GM12878 (cell line): ENCODE measurements at places on chromosomes 3 and 15. TPM values are rescaled to one million over a fixed set of nuclear protein-coding genes. Genes with fewer than 3 reads are reported as not detected.

The LDHAL6B gene
- not detected in 2 replicates for total RNA-seq

The SNTN gene
- total RNA-seq, result not detected in 2 replicates

The GSK3B gene
- total RNA-seq, result 43.9 and 44.5 TPM in 2 replicates

The STAB1 gene
- total RNA-seq, result 0.35 and 0.46 TPM in 2 replicates

The LOXL1 gene
- total RNA-seq, result 0.11 and 0.15 TPM in 2 replicates

The NR1I2 gene
- total RNA-seq, result 0.90 and 0.96 TPM in 2 replicates

The SCG5 gene
- total RNA-seq, result 0.53 and 0.62 TPM in 2 replicates

The DUOXA2 gene
- total RNA-seq, result not detected in 2 replicates

The SLC22A13 gene
- 0.13 TPM in 1 of 2 replicates, not detected in the other for total RNA-seq

GRCh38 chr3:194064380-194065332 lies 71.3 kb upstream of the HES1 start:
- H3K27me3 ChIP-seq, result no peaks in the 10 kb centered on the region
- no peaks in the 10 kb centered on the region for H3K4me1 ChIP-seq
- no peak for DNase-seq
- no peak overlapping the region for H3K27ac ChIP-seq
- H3K36me3 ChIP-seq, result no peaks in the 10 kb centered on the region

- H3K27ac ChIP-seq, result no peak overlapping the region; the same call in 1 of the 2 replicates
- H3K4me1 ChIP-seq, result peaks cover 19% of the 10 kb centered on the region
- no peaks in the 10 kb centered on the region for H3K27me3 ChIP-seq
These were observed 33.8 kb downstream of the SLC9A9 start for GRCh38 chr3:143814443-143814889.

- no peak for DNase-seq
- no peaks in the 10 kb centered on the region for H3K4me1 ChIP-seq
- 0 out of 2 replicates have a peak, but pooled peaks cover 2% of the 10 kb centered on the region for H3K27me3 ChIP-seq
- no peaks in the 10 kb centered on the region for H3K36me3 ChIP-seq
- H3K4me3 ChIP-seq, result no peak overlapping the region
- H3K27ac ChIP-seq, result no peak overlapping the region
These were observed 267.1 kb downstream of the XXYLT1 start for GRCh38 chr3:195003893-195004289.

- H3K27me3 ChIP-seq, result no peaks in the 10 kb centered on the region
- no peaks in the 10 kb centered on the region for H3K36me3 ChIP-seq
- H3K4me1 ChIP-seq, result peaks cover 13% of the 10 kb centered on the region
- H3K4me3 ChIP-seq, result no peak overlapping the region
- DNase-seq, result no peak
- no peak overlapping the region for H3K27ac ChIP-seq
These were observed 26.8 kb upstream of the SEMA4B start for GRCh38 chr15:90174140-90174875.

GRCh38 chr3:45464336-45465170 lies 76.2 kb downstream of the LARS2 start:
- no peak for DNase-seq
- H3K4me1 ChIP-seq, result peaks cover 12% of the 10 kb centered on the region
- no peak overlapping the region for H3K4me3 ChIP-seq
- H3K27me3 ChIP-seq, result no peaks in the 10 kb centered on the region

DNA sequence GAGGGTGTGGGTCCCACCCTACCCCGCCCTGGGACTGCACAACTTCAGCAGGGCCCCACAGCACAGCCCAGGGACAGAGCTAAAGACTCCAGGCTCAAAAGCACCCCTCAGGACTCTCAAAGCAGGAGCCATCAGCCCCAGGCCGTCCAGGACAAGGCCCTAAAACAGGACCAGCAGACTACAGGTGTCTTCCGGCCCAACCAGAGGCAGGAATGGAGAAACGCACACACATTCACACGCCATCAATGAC lies 26.1 kb downstream of the ATRIP start:
- H3K27me3 ChIP-seq, result no peaks in the 10 kb centered on the region
- peaks cover 35% of the 10 kb centered on the region for H3K4me1 ChIP-seq
- H3K4me3 ChIP-seq, result peak overlapping the region; percentile 71
- peak overlapping the region; percentile 100 for H3K27ac ChIP-seq

GRCh38 chr15:23854912-23855659 lies 168.0 kb upstream of the NDN start:
- H3K4me1 ChIP-seq, result no peaks in the 10 kb centered on the region
- H3K27me3 ChIP-seq, result no peaks in the 10 kb centered on the region
- H3K27ac ChIP-seq, result no peak overlapping the region
- no peak overlapping the region for H3K4me3 ChIP-seq
- no peaks in the 10 kb centered on the region for H3K36me3 ChIP-seq
- no peak for DNase-seq

DNA sequence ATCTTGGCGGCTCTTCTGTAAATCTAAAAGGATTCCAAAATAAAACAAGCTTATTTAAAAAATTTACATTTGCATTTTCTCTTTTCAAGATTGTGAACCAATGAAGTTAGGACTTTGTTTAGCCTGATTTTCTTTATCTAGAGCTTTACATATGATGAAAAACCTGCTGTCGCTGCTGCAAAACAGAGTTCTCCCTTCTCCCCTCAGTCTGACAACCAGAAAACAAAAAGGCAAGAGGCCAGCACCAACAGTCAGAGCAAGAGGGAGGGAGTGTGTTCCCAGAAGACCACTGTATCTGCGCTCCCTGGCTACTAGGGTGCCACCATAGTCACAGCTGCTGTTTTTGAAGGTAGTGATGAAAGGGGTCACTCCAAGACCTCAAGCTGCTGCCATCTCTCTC lies 33.1 kb upstream of the NEO1 start:
- no peaks in the 10 kb centered on the region for H3K36me3 ChIP-seq
- H3K4me3 ChIP-seq, result no peak overlapping the region
- no peak for DNase-seq

DNA sequence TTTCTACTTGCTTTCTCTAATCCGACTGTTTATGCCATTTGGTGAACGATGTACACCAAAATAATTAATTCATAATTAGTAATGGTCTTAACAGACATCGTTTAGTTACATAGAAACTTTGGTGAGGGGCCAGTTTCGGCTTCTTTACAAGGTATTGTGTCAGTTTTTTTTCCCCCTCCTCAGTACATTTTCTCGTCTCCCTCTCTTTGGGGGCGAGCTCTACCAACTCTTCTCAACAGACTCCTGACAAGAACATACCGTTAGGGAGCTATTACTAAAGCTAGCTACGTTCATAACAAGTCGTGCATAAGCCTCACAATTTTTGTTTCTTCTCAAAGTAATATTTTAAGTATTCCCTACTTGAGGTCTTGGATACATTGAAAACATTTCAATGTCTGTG lies 1.4 kb downstream of the U2SURP start:
- H3K36me3 ChIP-seq, result no peaks in the 10 kb centered on the region
- H3K4me3 ChIP-seq, result peak overlapping the region; percentile 88
- H3K27ac ChIP-seq, result peak overlapping the region; percentile 89
- H3K4me1 ChIP-seq, result peaks cover 4% of the 10 kb centered on the region; the same call in 1 of the 2 replicates
- DNase-seq, result no peak

DNA sequence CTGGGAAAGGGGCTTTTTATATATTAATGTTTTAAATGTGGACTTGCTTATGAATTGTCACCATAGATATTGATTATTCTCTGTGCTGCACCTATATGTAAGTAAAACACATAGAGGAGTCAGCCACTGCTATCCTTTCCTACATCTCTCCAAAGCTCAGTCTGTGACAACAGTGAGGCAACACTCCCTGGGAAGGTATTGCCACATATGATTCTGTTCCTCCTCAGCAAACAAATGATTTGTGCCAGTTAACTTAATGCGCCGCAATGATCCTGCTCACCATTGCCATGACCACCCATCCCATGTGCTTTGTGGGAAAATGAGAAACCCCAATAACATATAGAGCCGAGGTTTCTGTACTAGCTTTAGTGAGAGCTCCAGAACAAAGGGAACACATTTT lies 75.1 kb upstream of the FBN1 start:
- H3K27me3 ChIP-seq, result no peaks in the 10 kb centered on the region
- H3K27ac ChIP-seq, result no peak overlapping the region
- DNase-seq, result no peak
- no peaks in the 10 kb centered on the region for H3K4me1 ChIP-seq
- no peak overlapping the region for H3K4me3 ChIP-seq

DNA sequence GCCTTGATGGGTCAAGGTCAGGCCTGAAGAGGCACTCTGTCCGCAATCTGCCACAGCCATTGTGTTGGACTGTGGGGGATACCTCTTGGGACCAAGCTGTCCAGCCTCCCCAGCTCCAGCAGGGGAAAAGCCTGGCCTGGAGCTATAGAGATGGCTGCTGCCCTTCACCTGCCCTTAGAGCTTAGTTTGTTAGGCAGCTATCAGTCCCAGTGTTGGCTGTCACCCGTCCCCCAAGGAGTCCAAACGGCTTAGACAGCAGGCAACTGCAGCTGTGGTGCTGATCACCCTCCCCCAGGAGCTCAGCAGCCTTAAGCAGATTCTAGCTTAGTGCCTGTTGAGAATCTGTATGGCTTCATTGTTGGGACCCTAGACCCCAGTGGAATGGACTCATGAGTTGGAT lies 180.3 kb downstream of the MYRIP start:
- H3K36me3 ChIP-seq, result no peaks in the 10 kb centered on the region
- H3K27ac ChIP-seq, result no peak overlapping the region
- no peak overlapping the region for H3K4me3 ChIP-seq
- no peak for DNase-seq
- no peaks in the 10 kb centered on the region for H3K4me1 ChIP-seq
- no peaks in the 10 kb centered on the region for H3K27me3 ChIP-seq

GRCh38 chr3:27978440-27978839 lies 256.3 kb upstream of the EOMES start:
- H3K4me1 ChIP-seq, result no peaks in the 10 kb centered on the region
- no peak overlapping the region for H3K27ac ChIP-seq
- no peaks in the 10 kb centered on the region for H3K36me3 ChIP-seq
- no peak for DNase-seq
- no peak overlapping the region for H3K4me3 ChIP-seq

DNA sequence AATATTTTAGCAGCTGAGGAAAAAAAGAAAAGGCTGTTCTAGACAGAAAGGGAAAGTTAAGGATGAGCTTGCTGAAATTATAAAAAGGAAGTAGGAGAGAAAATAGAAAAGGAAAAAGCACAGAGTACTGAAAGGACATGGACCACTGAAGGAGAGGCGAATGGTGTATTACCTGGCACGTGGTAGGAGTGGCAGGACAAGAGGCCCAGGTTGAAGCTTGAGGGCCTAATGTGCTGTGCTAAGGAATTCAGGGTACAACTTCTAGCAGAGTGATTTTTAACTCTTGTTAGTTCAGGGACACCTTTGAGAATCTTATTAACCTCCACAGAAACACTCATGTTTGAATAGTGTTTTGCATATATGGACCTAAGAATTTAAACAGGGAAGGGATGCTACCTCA lies 60.0 kb upstream of the CRTC3 start:
- H3K36me3 ChIP-seq, result peaks cover 31% of the 10 kb centered on the region
- H3K4me3 ChIP-seq, result no peak overlapping the region
- DNase-seq, result no peak
- H3K27ac ChIP-seq, result no peak overlapping the region
- H3K4me1 ChIP-seq, result no peaks in the 10 kb centered on the region

GRCh38 chr3:161500068-161500796 lies 3.6 kb downstream of the OTOL1 start:
- H3K27me3 ChIP-seq, result no peaks in the 10 kb centered on the region
- DNase-seq, result no peak
- H3K27ac ChIP-seq, result no peak overlapping the region

DNA sequence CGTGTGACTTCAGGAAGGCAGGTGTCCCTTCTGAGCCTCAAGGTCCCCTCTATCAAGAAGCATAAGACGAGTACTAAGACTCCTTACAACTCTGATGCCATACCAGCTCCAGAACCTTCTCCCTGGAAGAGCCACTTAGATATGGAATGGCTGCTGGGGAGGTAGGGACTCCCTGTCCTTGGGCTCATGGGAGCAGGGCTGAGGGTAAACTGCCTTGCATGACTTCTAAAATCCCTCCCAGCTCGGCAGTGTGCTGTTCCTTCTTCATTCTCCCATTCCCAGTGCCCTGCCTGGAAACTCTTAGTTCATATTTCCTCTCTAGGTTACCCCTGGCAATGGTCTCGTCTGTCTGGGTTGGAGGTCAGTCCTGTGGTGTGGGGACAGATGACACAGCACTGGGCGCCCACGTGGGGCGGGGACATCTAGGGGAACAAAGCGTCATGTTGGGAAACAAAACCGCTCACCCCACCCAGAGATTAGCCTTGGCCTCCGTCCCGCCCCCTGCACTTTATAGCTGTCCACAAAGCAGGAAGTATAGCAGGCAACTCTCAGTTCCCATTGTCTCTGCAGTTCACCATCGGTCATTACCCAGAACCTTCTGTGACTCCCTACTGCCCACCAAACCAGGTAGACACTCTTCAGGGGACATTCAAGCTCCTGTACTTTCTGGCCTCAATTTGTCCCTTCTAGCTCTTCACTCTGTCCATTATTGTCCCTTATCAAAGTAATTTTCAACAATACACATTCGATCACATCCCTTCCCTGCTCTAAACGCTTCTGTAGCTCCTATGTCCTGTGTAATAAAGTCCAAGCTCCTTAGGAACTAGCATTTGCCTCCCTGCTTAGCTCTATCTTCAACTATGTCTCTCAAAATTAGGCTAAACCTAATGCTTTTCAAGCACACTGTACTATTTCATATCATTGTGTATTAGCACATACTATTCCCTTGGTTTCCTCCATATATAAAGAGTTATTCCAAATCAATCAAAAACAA lies 73.8 kb downstream of the IQSEC1 start:
- H3K4me1 ChIP-seq, result peaks cover 66% of the 10 kb centered on the region
- H3K27me3 ChIP-seq, result no peaks in the 10 kb centered on the region
- H3K36me3 ChIP-seq, result peaks cover 19% of the 10 kb centered on the region
- H3K4me3 ChIP-seq, result no peak overlapping the region
- H3K27ac ChIP-seq, result peak overlapping the region; percentile 63
- no peak for DNase-seq

- H3K27ac ChIP-seq, result no peak overlapping the region
- H3K4me1 ChIP-seq, result no peaks in the 10 kb centered on the region
- H3K4me3 ChIP-seq, result no peak overlapping the region
- H3K27me3 ChIP-seq, result no peaks in the 10 kb centered on the region
- no peak for DNase-seq
These were observed 15.2 kb upstream of the IQCF6 start for GRCh38 chr3:51794206-51794605.

DNA sequence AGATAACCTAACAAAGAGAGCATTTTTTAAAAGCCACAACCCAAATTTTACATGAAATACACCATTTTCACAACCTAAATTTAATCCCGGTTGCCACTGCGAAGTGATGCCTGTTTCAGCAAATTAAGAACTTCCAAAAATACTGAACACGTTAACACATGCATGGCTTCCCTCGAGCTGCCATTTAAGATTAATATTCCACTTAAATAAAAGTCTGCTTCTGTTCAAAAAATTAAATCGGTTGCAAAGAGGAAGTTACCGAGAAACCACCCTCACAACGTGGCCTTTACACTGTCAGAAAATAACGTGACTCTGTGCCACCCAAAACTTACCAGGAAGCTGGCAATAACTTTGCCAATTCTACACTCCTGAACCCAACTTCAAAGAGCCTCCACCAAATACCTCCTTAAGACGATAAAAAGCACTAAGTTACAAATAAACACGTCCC lies 1.2 kb downstream of the TBL1XR1 start:
- H3K4me3 ChIP-seq, result peak overlapping the region; percentile 99
- H3K4me1 ChIP-seq, result peaks cover 13% of the 10 kb centered on the region
- H3K27me3 ChIP-seq, result no peaks in the 10 kb centered on the region
- H3K36me3 ChIP-seq, result no peaks in the 10 kb centered on the region
- H3K27ac ChIP-seq, result peak overlapping the region; percentile 97
- no peak for DNase-seq
